ENCODE measurements at places on chromosomes 1 and 21. TPM values are rescaled to one million over a fixed set of nuclear protein-coding genes. Genes with fewer than 3 reads are reported as not detected.

GRCh38 chr1:94325377-94326302 lies 88.3 kb upstream of the ARHGAP29 start:
- no peak for DNase-seq

ZNF436 gene
- total RNA-seq = 10.4 TPM

GRCh38 chr1:31122101-31122735 lies 56.7 kb upstream of the PUM1 start:
- peak; percentile 41 for DNase-seq

DNA sequence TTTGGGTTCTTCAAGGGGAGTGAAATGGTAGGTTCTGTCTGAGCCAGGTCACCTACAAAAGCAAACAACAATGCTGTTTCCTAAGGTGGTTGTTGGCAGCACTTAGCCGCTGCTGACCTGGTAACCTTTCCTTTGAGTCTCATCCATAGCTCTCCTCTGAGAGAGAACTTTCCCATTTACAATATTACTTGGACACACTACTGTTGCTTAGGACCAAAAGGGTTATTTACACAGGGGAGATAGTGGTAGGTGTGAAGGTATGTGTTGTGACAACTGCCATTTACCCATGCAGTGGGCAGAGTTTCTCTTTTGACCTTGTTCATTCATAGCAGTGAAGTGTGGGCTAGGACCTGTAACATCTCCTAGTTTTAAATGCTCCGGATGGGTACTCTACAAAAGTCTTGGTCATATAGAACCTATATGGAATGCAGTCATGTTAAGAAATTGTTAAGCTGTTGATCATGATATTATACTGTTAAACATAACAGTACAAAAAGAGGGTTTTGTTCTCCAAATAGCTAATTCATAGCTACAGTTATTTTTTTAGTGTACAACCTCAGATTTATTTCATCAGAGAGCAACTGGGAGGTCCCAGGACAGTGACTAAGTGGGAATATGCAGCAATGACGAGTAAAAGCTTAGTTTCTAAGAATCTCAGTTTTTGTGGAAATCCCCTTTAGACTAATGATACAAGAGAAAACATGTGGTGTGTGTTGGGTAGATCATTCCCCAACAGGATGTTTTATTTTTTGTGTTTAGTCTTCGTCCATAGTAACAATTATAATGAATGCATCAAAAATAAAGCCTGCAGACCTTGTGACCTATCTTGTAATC lies 219.7 kb downstream of the NFIA start:
- DNase-seq = no peak

DNA sequence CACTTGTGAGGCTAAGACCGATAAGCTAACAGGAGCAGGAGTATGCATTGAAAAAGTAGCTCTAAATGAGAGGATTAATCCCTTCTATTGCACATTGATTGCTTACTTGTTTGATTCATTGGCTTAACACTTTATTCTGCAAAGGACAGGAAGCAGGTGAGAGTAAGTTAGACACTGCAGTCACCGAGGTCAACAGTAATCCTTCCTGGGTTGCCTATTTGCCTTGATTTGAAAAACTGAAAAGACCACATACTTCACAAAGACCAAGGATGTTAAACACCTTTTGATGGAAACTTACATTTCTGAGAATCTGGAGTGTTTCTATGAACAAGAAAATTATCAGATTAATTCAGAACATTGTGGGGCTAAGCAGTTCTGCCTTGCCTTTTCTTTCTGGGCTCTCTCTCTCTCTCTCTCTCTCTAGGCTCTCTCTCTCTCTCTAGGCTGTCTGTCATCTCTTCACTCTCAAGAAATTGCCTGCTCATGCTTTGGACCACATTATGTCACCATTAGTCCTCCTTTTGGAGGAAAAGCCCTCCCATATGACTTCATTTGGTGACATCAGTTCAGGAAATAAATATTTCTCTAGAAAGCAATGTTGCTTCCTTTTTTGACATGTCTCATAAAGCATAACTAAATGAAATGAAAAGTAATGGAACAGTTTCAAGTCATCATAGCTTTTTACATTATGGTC lies 103.8 kb downstream of the TNFSF18 start:
- no peak for DNase-seq

CYP4Z1 gene
- not detected for total RNA-seq

Measured in neural progenitor cell (in vitro differentiated cells).